ENCODE measurements at places on chromosomes 1 and 21. TPM values are rescaled to one million over a fixed set of nuclear protein-coding genes. Genes with fewer than 3 reads are reported as not detected.
A peak's percentile ranks its signal among the peaks of the same experiment; 100 is the strongest.

- H3K4me1 ChIP-seq: no peaks in the 10 kb centered on the region
- H3K27ac ChIP-seq: no peak overlapping the region
- no peaks in the 10 kb centered on the region for H3K27me3 ChIP-seq
These were observed 139.6 kb downstream of the ZNF644 start for GRCh38 chr1:90882221-90882620.

- DNase-seq: no peak
- H3K27ac ChIP-seq: no peak overlapping the region
- no peaks in the 10 kb centered on the region for H3K36me3 ChIP-seq
- no peak overlapping the region for H3K4me3 ChIP-seq
- peaks cover 14% of the 10 kb centered on the region for H3K4me1 ChIP-seq
These were observed 112.1 kb downstream of the HIVEP3 start for GRCh38 chr1:41806472-41807155.

DNA sequence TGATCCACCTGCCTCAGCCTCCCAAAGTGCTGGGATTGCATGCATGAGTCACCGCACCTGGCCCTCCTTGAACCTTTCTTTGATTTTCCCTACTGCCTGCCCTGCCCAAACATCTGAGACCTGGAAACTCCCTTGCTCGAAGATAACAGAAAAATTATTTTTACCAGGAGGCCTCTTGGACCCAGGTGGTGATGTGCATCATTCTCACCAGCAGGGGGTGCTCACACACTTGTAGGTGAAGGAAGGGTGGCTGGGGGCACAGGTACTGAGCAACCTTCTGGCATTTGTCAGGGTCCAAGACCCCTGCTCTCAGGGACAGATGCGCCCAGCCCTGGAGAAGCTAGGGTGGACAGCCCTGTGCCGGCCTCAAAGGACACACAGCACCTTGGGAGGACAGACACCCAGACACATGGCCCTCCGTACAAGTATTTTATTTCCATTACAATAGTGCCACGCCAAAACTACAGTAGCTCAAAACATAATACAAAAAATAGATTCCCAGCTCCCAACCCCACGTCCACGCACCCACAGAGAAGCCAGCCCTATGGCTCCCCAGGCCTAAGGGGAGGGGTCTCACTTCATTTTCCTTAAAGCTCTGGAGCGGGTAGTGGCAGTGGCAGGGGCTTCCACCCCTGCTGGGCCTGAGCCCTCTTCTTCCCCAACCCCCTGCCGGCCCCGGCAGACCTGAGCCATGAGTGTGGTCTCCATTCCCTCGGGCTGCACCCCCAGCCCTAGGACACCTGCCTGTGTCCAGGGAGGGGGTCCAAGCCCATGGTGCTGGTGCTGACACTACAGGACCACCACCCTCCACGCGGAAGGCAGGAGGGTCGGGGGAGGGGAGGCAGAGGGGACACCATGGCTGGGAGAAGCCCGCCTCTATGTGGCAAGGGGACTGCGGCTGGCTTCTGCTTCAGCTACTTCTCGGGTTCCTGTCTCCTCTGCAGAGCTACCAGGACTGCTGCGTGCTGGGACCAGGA is 40.4 kb upstream of the EIF4G3 start:
- no peak overlapping the region for H3K27ac ChIP-seq
- peaks cover 16% of the 10 kb centered on the region for H3K4me1 ChIP-seq
- DNase-seq: no peak
- no peak overlapping the region for H3K4me3 ChIP-seq
- peaks cover 49% of the 10 kb centered on the region for H3K36me3 ChIP-seq

GRCh38 chr1:234833646-234834045 is 223.7 kb upstream of the IRF2BP2 start:
- no peak overlapping the region for H3K27ac ChIP-seq
- H3K4me1 ChIP-seq: no peaks in the 10 kb centered on the region
- no peak for DNase-seq
- no peak overlapping the region for H3K4me3 ChIP-seq

- no peak overlapping the region for H3K4me3 ChIP-seq
- H3K36me3 ChIP-seq: no peaks in the 10 kb centered on the region
- H3K4me1 ChIP-seq: no peaks in the 10 kb centered on the region
- no peak overlapping the region for H3K27ac ChIP-seq
- no peak for DNase-seq
- H3K27me3 ChIP-seq: no peaks in the 10 kb centered on the region
These were observed 39.3 kb downstream of the PLPPR5 start for GRCh38 chr1:98965394-98965793.

GRCh38 chr1:65049941-65050713 is 83.8 kb upstream of the JAK1 start:
- DNase-seq: no peak
- peaks cover 26% of the 10 kb centered on the region for H3K4me1 ChIP-seq
- H3K27ac ChIP-seq: no peak overlapping the region
- H3K27me3 ChIP-seq: no peaks in the 10 kb centered on the region

DNA sequence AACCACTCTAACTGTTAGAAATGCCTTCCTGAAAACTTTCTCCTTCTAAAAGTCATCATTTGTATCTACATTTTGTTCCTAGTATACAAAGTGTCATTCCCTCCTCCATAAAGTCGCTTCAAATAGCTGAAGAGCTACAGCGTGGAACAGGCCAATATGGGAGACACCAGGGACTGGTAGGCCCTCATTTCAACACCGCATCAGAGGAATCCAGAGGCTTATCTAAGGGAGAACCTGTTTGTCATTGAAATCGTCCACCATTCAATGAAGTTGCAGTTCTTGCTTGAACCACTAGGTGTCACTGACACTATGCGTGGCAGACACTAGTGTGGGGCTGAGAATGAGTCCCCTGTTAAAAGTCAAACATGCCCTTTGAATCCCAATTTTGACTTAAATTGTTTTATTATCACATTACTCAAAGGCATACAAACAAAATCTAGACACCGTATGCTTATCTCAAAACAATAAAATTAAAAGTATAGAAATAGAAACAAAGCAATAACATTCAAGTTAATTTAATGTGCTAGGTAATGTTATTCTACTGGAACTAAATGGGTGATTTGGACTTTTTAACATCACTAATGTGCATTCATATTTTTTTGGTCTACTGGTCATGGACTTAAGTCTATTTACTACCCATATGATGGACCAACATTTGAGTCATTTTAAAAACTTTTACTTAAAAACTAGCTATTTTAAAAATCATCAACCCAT is 182.3 kb downstream of the FCRL5 start:
- peak; percentile 74 for DNase-seq
- H3K27me3 ChIP-seq: peaks cover 3% of the 10 kb centered on the region
- no peaks in the 10 kb centered on the region for H3K4me1 ChIP-seq

GRCh38 chr1:112849425-112850033 is 106.5 kb downstream of the SLC16A1 start:
- no peaks in the 10 kb centered on the region for H3K4me1 ChIP-seq
- H3K36me3 ChIP-seq: no peaks in the 10 kb centered on the region
- no peak overlapping the region for H3K27ac ChIP-seq
- H3K4me3 ChIP-seq: peak overlapping the region; percentile 49

DNA sequence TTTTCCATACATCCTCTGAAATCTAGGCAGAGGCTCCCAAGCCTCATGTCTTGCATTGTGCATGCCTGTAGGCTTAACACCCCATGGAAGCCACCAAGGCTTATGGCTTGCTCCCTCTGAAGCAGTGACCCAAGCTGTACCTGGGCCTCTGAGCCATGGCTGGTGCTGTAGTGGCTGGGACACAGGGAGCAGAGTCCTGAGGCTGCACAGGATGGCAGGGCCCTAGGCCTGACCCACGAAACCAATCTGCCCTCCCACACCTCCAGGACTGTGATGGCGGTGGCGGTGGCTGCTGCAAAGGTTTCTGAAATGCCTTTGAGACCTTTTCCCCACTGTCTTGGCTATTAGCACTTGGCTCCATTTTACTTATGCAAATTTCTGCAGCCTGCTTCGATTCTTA is 429.5 kb downstream of the NPHP4 start:
- peak; percentile 70 for DNase-seq
- H3K4me3 ChIP-seq: no peak overlapping the region
- no peak overlapping the region for H3K27ac ChIP-seq
- H3K4me1 ChIP-seq: no peaks in the 10 kb centered on the region
- no peaks in the 10 kb centered on the region for H3K36me3 ChIP-seq

DNA sequence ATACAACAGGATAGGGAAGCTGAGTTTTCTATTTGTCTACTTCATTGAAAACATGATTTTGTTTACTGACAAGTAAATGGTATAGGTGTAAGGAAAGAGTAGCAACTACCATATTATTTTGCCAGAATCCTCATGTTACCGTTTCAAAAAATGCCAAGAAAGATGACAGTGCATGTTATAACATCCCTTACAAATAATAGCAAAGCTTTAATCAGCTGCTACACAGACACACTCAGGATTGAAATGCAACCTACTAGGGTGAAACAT is 331.5 kb downstream of the CHRM3 start:
- H3K4me1 ChIP-seq: peaks cover 45% of the 10 kb centered on the region
- peak overlapping the region; percentile 65 for H3K27ac ChIP-seq
- no peaks in the 10 kb centered on the region for H3K27me3 ChIP-seq
- no peak overlapping the region for H3K4me3 ChIP-seq
- H3K36me3 ChIP-seq: no peaks in the 10 kb centered on the region
- DNase-seq: no peak

DNA sequence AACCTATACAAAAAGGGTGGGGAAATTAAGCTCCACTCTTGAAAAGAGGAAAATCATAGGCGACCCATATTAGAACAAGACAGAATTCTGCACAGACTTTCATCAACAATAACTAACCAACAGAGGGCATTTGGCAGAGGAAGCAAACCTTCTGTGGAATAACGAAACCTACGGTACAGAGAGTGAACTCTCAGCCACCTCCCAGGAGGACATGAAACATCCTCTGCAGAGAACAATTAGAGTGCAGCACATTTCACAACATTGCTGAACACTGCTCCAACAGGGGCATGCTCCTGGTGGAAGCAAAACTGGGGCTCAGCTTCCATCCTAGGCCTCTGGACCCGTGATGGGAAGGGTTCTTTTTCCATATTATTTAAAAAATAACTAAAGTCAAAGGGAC is 110.9 kb downstream of the KCNJ15 start:
- peak; percentile 47 for DNase-seq
- no peaks in the 10 kb centered on the region for H3K4me1 ChIP-seq
- no peak overlapping the region for H3K4me3 ChIP-seq
- H3K36me3 ChIP-seq: no peaks in the 10 kb centered on the region
- no peaks in the 10 kb centered on the region for H3K27me3 ChIP-seq
- no peak overlapping the region for H3K27ac ChIP-seq

- H3K27me3 ChIP-seq: no peaks in the 10 kb centered on the region
- peak within 1 kb of the TSS; percentile 86 for H3K27ac ChIP-seq
- no peak for DNase-seq
- peaks cover 70% of the 10 kb centered on the region for H3K4me1 ChIP-seq
These were observed at the start of gene GBP2 for GRCh38 chr1:89125913-89126580. TSS of gene GBP2 (minus strand) at chr1:89126114. CDS start at chr1:89121966, 4,148 bp downstream.

DNA sequence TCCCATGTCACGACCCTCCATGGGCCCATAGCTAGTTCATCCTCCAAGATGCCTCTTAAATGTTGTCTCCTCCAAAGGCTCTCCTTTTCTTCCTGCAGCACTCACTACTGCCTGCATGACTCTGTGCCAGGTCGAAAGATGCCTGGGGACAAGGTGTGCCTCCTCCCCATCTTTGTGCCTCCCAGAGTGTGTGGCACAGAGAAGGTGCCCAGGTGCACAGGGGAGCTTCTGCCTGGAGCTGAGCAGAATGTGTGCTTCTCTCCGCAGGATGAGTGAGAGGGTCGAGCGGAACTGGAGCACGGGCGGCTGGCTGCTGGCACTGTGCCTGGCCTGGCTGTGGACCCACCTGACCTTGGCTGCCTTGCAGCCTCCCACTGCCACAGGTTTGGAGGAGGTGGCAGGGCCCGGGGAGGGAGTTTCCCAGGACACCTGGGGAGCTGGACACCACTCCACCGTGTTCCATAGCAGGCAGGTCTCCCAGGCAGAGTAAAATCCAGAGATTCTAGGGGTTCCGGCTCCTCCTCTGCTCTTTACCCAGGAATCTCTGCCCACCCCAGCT is 6.9 kb upstream of the PPM1J start:
- H3K4me3 ChIP-seq: no peak overlapping the region
- no peak overlapping the region for H3K27ac ChIP-seq
- peaks cover 19% of the 10 kb centered on the region for H3K4me1 ChIP-seq
- DNase-seq: no peak
- H3K27me3 ChIP-seq: no peaks in the 10 kb centered on the region

GRCh38 chr1:20376880-20377494 is 86.3 kb downstream of the VWA5B1 start:
- H3K27me3 ChIP-seq: no peaks in the 10 kb centered on the region
- H3K27ac ChIP-seq: no peak overlapping the region
- H3K4me1 ChIP-seq: no peaks in the 10 kb centered on the region

Gene DCST2
- not detected for total RNA-seq

Gene PGLYRP4
- total RNA-seq: not detected

Gene ENAH
- 199 TPM for total RNA-seq

Gene ARTN
- total RNA-seq: 1.1 TPM

Gene CRNN
- 0.23 TPM for total RNA-seq

Gene SPRR2G
- total RNA-seq: not detected

Gene ARHGAP30
- total RNA-seq: 14.1 TPM

Gene SH2D1B
- not detected for total RNA-seq

Gene BMP8A
- total RNA-seq: 1.8 TPM

Gene BNIPL
- 0.11 TPM for total RNA-seq

Gene LRP8
- 1.2 TPM for total RNA-seq

Data from esophagus muscularis mucosa (tissue), 4 donors.